ENCODE measurements at places on chromosomes 2 and 18. TPM values are rescaled to one million over a fixed set of nuclear protein-coding genes. Genes with fewer than 3 reads are reported as not detected.
A peak's percentile ranks its signal among the peaks of the same experiment; 100 is the strongest.

Gene RAB11FIP5
- 39.4 TPM for total RNA-seq

DNA sequence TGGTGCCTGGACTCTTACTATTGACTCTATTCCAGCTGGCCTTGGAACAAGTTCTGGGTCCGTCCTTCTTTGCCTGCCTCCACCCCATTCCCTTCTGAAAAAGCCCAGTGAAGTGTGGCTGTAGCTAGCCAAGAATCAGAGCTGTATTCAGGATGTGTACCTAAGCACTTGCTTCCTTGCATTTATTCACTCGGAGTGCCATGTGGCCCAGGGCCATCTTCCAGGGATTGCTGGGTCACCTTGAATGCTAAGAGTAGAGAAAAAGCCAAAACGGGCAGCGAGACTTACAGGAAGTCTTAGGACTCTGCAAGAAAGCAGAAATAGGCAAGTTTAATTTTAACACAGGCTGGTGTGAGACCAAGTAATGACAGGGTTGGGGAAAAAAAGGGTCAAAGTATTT, 4.1 kb downstream of the ITGA6 start:
- no peak overlapping the region for H3K4me3 ChIP-seq
- no peaks in the 10 kb centered on the region for H3K27me3 ChIP-seq
- peaks cover 33% of the 10 kb centered on the region for H3K4me1 ChIP-seq
- DNase-seq, result peak; percentile 46
- no peak overlapping the region for H3K27ac ChIP-seq

DNA sequence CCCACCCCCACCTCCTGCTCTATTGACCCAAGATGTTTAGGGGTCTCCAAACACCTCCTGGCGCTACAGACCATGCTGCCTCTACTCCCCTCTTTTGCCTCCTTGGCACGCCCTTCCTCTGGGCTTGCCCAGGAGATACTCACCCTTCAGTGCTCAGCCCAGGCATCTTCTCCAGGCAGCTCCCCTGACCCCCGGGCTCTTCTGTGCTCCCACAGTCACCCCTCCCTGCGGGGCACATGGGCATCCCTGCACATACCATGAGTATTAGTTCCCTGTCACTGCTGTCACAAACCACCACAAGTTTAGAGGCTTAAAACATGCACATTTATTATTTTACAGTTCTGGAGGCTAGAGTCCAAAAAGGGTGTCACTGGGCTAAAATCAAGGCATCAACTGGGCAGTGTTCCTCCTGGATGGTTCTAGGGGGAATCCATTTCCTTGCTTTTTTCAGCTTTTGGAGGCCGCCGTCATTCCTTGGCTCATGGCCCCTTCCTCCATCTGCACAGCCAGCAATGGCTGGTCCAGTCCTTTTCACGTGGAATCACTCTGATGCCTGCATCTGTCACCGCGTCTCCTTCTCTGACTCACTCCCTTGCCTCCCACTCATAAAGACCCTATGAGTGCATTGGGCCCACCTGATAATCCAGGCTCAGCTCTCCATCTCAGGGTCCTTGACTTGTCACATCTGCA, 230.4 kb upstream of the COPS8 start:
- no peak overlapping the region for H3K27ac ChIP-seq
- no peak overlapping the region for H3K4me3 ChIP-seq
- no peaks in the 10 kb centered on the region for H3K27me3 ChIP-seq
- no peaks in the 10 kb centered on the region for H3K4me1 ChIP-seq
- DNase-seq, result no peak

Gene TXNL1
- total RNA-seq, result 155 TPM

GRCh38 chr2:124258140-124258880, 233.2 kb downstream of the CNTNAP5 start:
- H3K27ac ChIP-seq, result no peak overlapping the region
- no peak for DNase-seq
- H3K4me3 ChIP-seq, result no peak overlapping the region
- no peaks in the 10 kb centered on the region for H3K4me1 ChIP-seq
- H3K27me3 ChIP-seq, result no peaks in the 10 kb centered on the region
- no peaks in the 10 kb centered on the region for H3K36me3 ChIP-seq

Gene ADD2
- 3.4 TPM for total RNA-seq

- H3K36me3 ChIP-seq, result no peaks in the 10 kb centered on the region
- no peak overlapping the region for H3K27ac ChIP-seq
- no peaks in the 10 kb centered on the region for H3K27me3 ChIP-seq
- no peak overlapping the region for H3K4me3 ChIP-seq
Measured at GRCh38 chr2:16728351-16729136, 62.9 kb upstream of the CYRIA start.

GRCh38 chr2:235935773-235936172, 232.4 kb downstream of the GBX2 start:
- no peaks in the 10 kb centered on the region for H3K36me3 ChIP-seq
- DNase-seq, result no peak
- H3K27me3 ChIP-seq, result no peaks in the 10 kb centered on the region
- H3K27ac ChIP-seq, result no peak overlapping the region
- no peak overlapping the region for H3K4me3 ChIP-seq

GRCh38 chr2:72104821-72105588, 42.7 kb downstream of the CYP26B1 start:
- no peak for DNase-seq
- no peaks in the 10 kb centered on the region for H3K36me3 ChIP-seq
- H3K4me3 ChIP-seq, result no peak overlapping the region
- H3K27me3 ChIP-seq, result no peaks in the 10 kb centered on the region
- no peaks in the 10 kb centered on the region for H3K4me1 ChIP-seq

Gene FOXI3
- not detected for total RNA-seq

- H3K27me3 ChIP-seq, result peaks cover 58% of the 10 kb centered on the region
- H3K4me3 ChIP-seq, result no peak overlapping the region
- no peak overlapping the region for H3K27ac ChIP-seq
- no peaks in the 10 kb centered on the region for H3K36me3 ChIP-seq
- DNase-seq, result no peak
Measured at GRCh38 chr2:222290736-222291484, 7.9 kb downstream of the PAX3 start.

Gene TOGARAM2
- 0.78 TPM for total RNA-seq

DNA sequence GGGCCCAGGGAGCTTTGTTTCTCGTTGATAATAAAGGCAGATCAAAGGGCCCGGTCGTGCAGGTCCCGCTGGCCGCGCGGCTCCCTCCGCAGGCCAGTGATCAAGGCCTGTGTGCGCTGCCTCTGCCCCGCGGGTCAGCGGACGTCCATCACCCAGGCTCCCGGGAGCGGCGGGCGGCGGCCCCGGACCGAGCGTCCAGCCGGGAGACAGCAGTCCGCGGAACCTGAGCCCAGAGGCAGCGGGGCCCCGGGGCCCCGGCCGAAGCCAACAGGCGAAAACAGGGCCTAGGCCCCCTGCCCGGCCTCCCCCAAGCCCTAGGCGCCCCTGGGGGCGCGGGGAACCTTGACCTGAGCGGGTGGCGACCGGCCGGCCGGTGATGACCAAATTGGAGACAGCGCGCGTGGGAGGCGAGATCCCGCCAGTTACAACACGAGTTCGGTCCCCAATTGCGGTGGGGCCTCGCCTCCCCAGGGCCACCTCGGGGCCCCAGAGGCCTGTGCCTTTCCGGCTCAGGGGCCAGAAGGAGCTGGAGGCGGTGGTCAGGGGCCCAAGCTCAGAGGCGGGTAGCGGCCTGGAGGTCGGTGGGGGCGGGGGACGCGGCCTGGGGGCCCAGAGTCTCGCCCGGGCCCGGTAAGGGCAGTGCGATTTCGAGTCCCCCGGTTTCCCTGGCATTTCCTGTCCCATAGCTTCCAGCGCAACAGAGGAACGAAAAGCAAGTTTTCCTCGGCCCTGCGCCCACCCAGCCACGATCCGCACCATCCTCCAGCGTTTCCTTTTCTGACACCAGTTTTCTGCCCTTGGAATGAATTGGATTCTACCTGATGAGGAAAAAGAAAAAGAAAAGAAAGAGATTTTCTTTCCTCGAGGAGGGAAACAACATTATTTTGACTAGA, 5.9 kb downstream of the SP9 start:
- H3K27me3 ChIP-seq, result peaks cover 82% of the 10 kb centered on the region
- no peak overlapping the region for H3K4me3 ChIP-seq
- H3K36me3 ChIP-seq, result no peaks in the 10 kb centered on the region
- no peak for DNase-seq
- no peak overlapping the region for H3K27ac ChIP-seq
- peaks cover 45% of the 10 kb centered on the region for H3K4me1 ChIP-seq

DNA sequence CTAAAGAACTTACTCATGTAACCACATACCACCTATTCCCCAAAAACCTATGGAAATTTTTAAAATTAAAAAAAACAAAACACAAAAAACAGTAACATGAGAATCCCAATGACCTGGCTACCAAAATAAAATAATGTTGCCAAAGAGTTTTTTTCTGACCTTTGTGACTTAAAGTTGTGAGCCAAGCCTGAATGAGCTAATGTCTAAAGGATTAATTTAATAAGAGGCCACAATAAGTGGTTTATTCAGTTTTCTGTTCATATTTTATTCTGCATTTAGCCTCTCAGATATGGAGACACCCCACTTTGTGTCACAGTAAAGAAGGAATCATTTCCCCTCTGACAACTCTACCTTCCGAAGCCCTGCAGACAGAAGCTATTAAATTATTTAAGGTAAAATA, 42.6 kb upstream of the DYNC2LI1 start:
- H3K27ac ChIP-seq, result no peak overlapping the region
- H3K27me3 ChIP-seq, result no peaks in the 10 kb centered on the region
- no peaks in the 10 kb centered on the region for H3K36me3 ChIP-seq
- DNase-seq, result no peak
- H3K4me1 ChIP-seq, result no peaks in the 10 kb centered on the region

DNA sequence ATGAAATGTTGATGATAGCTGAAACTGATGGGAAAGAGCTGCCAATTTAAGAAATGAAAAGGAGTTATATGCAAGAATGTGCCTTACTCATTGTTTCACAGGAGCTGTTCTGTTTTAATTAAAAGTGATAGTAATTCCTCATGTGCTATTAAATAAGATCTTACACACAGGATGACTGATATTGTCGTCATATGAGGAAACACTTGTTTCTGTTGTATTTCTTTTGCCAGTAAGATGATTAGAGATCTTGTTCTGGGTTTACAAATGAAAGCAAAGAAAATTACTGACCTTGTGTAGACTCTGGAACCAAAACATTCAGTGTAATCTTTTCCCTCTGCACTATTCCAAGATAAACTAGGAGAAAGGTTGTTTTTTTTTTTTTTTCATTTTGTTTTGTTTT, 123.6 kb downstream of the MAP3K20 start:
- H3K4me3 ChIP-seq, result no peak overlapping the region
- no peaks in the 10 kb centered on the region for H3K27me3 ChIP-seq
- peak overlapping the region; percentile 85 for H3K27ac ChIP-seq
- H3K36me3 ChIP-seq, result no peaks in the 10 kb centered on the region
- peaks cover 46% of the 10 kb centered on the region for H3K4me1 ChIP-seq
- DNase-seq, result no peak

DNA sequence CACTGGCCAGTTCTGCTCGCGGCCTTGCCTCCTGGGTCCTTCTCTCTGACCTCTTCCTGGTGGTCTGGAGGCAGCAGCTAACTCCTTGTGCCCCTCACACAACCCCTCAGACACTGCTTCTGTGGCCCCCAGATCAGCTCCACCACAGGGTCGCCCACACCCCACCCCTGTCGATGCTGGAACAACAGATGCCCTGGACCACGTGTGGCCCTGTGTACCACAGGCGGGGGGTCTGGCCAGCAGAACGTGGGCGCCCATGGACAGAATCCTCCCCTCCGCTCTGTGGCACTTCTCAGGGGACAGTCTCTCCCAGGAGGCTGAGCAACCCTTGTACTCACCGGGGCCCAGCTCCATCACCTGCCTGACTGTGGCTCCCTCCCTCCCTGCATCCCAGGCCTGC, 245.6 kb downstream of the NDUFA10 start:
- H3K4me3 ChIP-seq, result no peak overlapping the region
- no peaks in the 10 kb centered on the region for H3K36me3 ChIP-seq
- H3K27ac ChIP-seq, result no peak overlapping the region
- H3K4me1 ChIP-seq, result no peaks in the 10 kb centered on the region
- no peaks in the 10 kb centered on the region for H3K27me3 ChIP-seq

- peak; percentile 94 for DNase-seq
- H3K27me3 ChIP-seq, result no peaks in the 10 kb centered on the region
- no peaks in the 10 kb centered on the region for H3K36me3 ChIP-seq
- H3K27ac ChIP-seq, result peak overlapping the region; percentile 91
Measured at GRCh38 chr2:20525041-20526035, 78.5 kb downstream of the RHOB start.

Gene GPR45
- not detected for total RNA-seq

GRCh38 chr18:44668270-44668975, 12.3 kb upstream of the SETBP1 start:
- H3K27me3 ChIP-seq, result no peaks in the 10 kb centered on the region
- H3K27ac ChIP-seq, result no peak overlapping the region
- no peak for DNase-seq
- H3K36me3 ChIP-seq, result no peaks in the 10 kb centered on the region
